ENCODE measurements at places on chromosomes 16 and 17.
A peak's percentile ranks its signal among the peaks of the same experiment; 100 is the strongest.

DNA sequence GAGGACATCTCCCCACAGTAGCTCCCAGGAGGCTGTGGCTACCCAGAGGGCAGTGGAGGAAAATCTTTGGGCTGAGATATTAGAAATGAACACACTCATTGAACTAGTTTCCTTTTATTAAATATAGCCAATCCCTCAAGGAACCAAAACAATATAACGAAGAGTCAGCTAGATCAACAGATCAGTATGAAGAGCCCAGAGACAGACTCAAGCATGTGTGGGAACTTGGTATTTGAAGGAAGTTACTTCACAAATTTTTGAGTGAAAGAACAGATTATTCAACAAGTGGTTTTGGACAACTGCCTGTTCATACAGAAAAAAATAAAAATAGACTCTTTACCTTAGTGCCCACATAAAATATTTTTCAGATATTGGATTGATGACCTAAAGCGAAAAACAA lies 183.6 kb upstream of the PMFBP1 start:
- DNase-seq = no peak

- DNase-seq = no peak
Observed at GRCh38 chr17:58378733-58379510, 26.9 kb upstream of the SUPT4H1 start.

GRCh38 chr17:38510421-38511149 lies 82.3 kb downstream of the ARHGAP23 start:
- DNase-seq = peak; percentile 59

DNA sequence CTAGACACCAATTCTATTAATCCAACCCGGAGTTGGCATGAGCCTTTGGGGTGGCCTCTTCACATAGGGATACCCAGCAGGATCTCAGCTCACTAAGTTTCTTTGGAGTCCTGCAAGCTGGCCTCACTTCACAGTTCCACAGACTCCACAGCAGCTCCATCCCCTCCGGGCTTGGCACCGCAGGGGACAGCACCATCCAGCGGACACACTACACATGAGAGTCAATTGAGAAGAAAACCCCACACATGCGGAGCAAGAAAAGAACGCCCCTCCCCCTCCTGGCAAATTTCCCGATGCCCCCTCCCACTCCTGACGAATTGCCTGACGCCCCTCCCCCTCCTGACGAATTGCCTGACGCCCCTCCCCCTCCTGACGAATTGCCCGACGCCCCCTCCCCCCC lies 31.1 kb downstream of the KLHDC4 start:
- DNase-seq = no peak

- DNase-seq = no peak
Observed at GRCh38 chr16:67709050-67709449, 10.1 kb downstream of the GFOD2 start.
